CD8-positive, alpha-beta memory T cell (primary cell): ENCODE measurements at places on chromosomes 2 and 18.

GRCh38 chr18:26909599-26910290 is 44.2 kb upstream of the AQP4 start:
- no peak for DNase-seq

- DNase-seq, result no peak
These were observed 70.6 kb downstream of the B3GNT2 start for GRCh38 chr2:62266433-62267038.

DNA sequence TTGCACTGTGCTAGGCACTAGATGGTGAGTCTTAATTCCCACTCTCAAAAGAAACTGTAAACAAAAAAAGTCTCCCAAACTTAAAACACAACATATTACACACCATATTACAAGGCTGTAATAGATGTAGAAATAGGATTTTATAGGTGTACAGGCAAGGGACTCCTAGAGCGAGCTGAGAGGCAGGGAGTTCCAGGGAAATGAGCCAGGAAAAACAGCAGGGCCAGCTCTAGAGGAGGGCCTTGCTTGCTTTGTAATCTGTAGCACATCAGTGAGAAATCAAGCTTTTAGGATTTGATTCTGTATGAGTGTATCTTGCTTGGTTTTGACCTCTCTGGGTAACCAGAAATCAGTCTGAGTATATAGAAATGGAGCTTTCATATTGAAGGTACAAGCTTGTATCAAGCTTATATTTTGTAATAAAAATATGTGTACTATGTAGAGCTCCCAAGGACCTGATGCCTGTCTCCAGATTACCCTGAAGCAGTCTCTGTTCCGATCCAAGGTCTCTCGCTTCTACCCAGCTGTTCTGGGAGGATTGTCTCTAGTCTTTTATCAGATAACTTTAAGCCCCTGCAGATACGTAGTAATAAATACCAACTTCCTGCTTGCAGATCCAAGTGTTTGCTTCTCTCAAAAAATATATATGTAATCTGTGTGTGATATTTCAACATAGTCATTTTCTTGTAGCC is 73.0 kb downstream of the MYO1B start:
- no peak for DNase-seq

DNA sequence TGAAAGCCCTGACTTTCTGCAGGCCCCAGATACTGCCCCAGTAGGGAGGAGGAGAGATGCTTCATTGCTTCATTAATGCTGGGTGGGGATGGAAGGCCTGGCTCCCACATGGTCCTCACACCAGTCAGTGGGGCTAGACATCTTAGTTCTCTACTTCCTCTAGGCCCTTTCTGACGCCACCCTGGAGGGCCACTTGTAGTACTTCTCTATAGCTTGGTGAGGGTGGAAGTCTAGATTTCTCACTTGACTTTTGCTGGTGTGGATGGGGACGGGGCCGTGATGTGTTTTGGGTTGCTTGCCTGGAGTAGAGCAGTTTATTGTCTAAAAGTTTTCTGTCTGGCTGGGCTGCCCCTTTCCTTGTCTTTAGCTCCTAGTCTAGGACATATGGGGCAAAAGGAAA is 18.7 kb downstream of the MERTK start:
- no peak for DNase-seq

- DNase-seq, result no peak
These were observed 24.8 kb downstream of the MRPL35 start for GRCh38 chr2:86223927-86224560.

DNA sequence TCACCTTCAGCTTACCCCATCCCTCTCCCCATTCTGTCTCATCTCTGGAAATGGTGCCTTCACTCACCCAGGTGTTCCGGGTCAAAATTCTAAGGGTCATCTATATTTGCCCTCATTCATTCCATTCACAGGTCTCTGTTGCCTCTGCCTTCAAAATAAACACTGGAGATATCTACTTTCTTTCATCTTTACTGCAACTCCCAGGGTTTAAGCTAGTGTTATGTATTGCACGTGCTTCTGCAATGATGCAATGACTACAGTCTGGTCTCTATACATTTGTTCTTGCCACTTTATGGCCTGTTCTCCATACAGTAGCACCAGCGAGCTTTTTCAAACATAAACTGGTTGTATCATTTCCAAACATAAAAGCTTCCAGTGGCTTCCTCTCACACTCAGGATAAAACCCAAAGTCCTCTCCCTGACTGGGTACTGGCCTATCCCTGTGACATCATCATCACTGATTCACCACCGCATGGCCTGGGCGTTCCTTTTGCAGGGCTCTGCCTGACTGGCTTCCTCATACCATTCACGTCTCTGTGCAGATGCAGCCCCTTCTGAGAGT is 14.3 kb downstream of the DSG2 start:
- DNase-seq, result no peak

- no peak for DNase-seq
These were observed 215.9 kb upstream of the FBXO11 start for GRCh38 chr2:48122166-48122565.

- no peak for DNase-seq
These were observed 984.5 kb upstream of the CDH2 start for GRCh38 chr18:29161429-29161828.

- DNase-seq, result no peak
These were observed 106.2 kb downstream of the ZRANB3 start for GRCh38 chr2:135424849-135425248.

GRCh38 chr2:58235984-58236383 is 5.1 kb downstream of the FANCL start:
- no peak for DNase-seq

DNA sequence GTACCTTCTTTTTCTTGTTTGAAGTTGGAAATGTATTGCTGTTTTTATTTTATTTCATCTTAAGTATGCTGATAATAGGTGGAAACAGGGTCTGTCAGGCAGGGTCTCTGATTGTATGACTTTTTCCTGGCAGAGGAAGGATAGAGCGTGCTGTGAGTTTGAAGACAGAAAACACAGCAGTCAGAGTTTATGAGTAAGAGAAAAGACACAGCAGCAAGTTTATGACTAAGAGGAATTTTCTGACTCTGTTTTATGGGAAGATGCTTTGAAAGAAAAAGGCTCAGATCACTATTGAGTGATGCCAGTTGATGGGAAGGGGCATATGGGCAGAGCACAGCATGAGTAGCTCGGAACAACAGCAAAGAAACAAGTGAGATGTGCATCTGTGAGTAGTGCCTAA is 379.1 kb downstream of the MEIS1 start:
- no peak for DNase-seq

GRCh38 chr2:198587741-198588140 is 783.3 kb downstream of the PLCL1 start:
- no peak for DNase-seq

- DNase-seq, result no peak
These were observed 237.4 kb downstream of the SETBP1 start for GRCh38 chr18:44918142-44918476.

GRCh38 chr2:61272421-61273070 is 110.6 kb downstream of the C2orf74 start:
- no peak for DNase-seq

DNA sequence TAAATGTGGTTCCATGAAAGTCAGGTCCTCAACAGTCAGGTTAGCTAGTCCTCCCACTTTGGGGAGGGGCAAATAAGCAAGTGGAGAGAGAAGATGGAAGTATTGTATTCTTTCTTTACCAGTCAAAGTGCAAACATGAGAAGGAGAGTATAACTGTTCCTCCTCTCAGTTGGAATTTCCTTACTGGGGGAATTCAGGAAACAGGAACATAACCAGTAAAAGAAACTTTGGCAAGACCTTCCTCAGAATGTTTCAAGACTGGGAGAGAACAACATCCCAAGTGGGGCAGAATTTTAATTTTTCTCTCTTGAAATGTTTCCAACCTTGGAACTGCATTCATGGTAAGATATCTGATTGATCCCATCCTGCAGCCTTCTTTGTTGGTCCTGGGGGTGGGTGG is 552.4 kb upstream of the TNP1 start:
- DNase-seq, result no peak

DNA sequence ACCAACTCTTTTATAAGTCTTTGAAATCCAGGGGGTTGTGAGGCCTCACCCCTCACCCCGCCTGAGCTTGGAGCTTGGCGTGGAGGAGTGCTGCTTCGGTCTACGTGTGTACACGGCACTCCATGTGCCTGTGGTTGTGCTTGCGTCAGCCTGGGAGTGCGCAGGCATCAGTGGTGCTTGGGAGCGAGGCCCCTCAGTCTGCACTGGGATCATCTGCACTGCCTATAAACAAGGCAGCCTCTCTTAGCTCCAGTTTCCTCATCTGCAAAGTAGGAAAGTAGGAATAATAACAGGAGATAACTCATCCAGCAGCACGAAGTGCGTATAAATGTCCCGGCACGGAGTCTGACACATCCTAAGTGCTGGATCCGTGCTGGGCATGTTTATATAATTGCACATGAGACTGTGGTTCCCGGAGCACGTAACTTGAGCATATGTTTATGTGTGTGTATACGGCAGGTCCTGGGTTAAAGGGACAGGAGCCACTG is 1.2 kb downstream of the GYPC start:
- peak; percentile 27 for DNase-seq

- DNase-seq, result no peak
These were observed 26.7 kb upstream of the CD226 start for GRCh38 chr18:69974365-69974764.

DNA sequence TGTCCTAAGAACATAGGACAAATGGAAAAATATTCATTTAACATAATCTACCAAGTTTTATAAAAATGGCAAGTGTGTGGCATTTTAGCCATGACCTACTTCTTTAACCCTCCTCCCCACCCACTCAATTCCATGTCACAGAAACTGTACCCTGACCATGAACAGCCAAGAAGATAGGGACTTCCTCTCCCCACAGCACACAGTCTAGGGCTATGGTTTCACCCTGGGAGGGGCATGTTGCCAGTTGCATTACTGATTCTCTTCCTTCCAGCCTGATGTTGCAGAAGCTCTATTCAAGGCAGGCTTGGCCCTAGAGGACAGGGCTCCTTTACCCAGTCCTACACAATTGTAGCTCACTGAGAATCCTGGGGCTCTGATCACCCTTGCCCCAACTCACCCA is 153.6 kb upstream of the KLF7 start:
- DNase-seq, result no peak

DNA sequence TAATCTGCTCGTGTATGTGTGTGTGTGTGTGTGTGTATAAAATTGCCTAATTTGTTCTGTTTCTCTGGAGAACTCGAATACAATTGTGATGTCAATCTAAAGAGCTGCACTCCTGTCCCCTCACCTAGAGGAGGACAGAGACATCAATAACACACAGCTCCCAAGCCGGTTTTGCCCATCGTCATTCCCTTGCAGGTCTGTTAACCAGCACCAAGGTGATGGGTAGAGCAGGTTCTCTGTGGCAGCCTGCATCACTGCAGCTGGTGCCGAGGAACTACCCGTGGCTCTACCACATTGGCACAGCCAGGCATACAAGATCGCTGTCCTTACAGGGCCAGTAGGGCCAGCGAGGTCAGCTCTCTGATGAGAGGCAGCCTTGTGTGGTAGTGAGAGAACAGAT is 41.0 kb downstream of the LBH start:
- DNase-seq, result no peak

DNA sequence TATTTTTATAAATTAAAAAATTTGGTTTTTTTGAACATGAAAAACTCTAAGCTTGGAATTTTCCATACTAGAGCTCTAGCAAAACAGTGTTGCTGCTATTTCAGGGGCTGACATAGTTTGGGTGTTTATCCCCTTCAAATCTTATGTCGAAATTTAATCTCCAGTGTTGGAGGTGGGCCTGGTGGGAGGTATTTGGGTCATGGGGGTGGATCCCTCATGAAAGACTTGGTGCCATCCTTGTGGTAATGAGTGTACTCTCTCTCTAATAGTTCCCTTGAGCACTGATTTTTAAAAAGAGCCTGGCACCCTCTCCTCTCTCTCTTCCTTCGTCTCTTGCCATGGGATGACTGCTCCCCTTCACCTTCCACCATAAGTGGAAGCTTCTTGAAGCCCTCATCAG is 244.6 kb upstream of the UBE2E3 start:
- no peak for DNase-seq

DNA sequence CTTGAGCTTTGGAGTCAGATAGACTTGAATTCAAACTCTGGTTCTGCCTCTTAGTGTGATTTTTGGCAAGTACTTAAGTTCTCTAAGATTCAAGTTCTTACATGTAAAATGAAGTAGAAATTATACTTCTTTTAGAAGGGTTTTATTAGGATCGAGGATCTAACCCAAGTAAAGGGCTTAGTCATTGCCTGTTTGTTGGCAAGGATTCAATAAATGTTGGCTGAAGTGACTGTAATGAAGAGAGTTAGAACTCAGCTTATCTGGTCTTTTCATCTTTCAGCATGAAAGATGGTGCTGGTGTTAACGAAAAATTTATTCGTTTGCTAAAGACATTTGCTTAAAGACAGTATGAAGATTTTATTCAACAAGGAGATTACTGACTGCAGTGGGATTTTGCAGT is 315.9 kb upstream of the THUMPD2 start:
- no peak for DNase-seq

- DNase-seq, result no peak
These were observed 2.2 kb downstream of the B3GNT2 start for GRCh38 chr2:62197925-62198633.

- DNase-seq, result no peak
These were observed 376.3 kb upstream of the MYT1L start for GRCh38 chr2:2707206-2707991.

- no peak for DNase-seq
These were observed 951.7 kb upstream of the CNTNAP5 start for GRCh38 chr2:123073371-123073770.

- no peak for DNase-seq
These were observed 36.3 kb downstream of the SMAD2 start for GRCh38 chr18:47893939-47894699.

GRCh38 chr2:207926133-207926988 is 99.0 kb downstream of the PLEKHM3 start:
- DNase-seq, result no peak

- DNase-seq, result no peak
These were observed 28.6 kb downstream of the ITM2C start for GRCh38 chr2:230893338-230893737.

GRCh38 chr2:28544922-28545589 is 49.2 kb downstream of the PLB1 start:
- no peak for DNase-seq

DNA sequence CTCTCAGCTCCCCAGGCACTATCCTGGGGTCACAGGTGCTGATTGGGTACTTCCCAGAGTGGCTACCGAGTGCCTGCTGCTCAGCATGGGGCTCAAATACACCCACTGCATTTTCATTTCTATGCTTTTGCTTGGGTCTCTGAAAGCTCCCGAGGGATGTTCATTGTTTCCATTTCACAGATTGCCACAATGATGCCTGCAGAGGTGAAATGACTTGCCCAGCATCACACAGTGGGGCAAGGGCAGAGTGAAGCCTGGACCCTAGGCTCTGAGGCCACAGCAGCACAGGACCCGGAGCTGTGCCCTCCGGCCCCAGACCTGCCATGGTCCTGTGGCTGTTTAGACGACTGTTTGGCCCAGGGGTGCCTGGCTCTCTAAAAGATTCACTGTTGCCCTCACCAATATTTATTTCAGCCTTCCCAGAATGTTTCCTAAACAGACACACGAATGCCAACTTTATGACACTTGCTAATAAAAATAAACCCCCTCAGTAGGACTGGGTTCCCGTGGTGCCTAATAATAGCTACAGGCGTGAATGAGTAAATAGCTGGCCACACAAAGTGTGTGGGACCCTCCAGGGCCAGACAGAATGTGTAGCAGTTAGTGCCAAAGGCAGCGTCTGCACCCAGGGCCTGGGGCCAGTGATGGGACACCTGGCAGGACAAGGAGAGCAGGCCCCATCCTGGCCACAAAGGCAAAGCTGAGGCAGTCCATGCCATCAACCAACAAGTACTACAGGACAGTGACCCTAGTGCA is 11.5 kb upstream of the ST8SIA5 start:
- no peak for DNase-seq

GRCh38 chr2:119826370-119826961 is 66.7 kb downstream of the PTPN4 start:
- no peak for DNase-seq

GRCh38 chr2:74532222-74532621 is 2.5 kb downstream of the HTRA2 start:
- no peak for DNase-seq
